Left lung (tissue), 14 donors: ENCODE measurements at places on chromosomes 7 and 10. TPM values are rescaled to one million over a fixed set of nuclear protein-coding genes. Genes with fewer than 3 reads are reported as not detected.

The ARHGAP22 gene
- 2.9 TPM for polyA plus RNA-seq

The ENO4 gene
- polyA plus RNA-seq: 3.7 TPM

The CLDN12 gene
- polyA plus RNA-seq: 44.7 TPM

DNA sequence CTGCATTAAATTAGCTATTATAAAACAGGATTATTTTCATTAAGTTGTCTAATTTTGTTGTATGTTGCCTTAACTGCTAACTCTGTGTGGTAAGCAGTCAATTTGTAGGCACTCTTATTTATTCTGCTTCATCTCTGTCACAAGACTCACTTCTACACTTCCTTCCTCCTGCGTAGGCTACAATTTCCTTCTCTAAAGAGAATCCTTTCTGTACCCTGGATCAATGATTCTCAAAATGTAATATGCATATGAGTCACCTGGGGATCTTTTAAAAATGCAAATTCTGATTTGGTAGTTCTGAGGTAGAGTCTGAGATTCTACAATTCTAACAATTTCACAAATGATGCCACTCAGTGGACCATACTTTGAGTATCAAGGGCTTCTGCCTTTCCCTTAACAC is 4.4 kb upstream of the UBE2D1 start:
- no peak for DNase-seq

The RNF148 gene
- polyA plus RNA-seq: 0.40 TPM

DNA sequence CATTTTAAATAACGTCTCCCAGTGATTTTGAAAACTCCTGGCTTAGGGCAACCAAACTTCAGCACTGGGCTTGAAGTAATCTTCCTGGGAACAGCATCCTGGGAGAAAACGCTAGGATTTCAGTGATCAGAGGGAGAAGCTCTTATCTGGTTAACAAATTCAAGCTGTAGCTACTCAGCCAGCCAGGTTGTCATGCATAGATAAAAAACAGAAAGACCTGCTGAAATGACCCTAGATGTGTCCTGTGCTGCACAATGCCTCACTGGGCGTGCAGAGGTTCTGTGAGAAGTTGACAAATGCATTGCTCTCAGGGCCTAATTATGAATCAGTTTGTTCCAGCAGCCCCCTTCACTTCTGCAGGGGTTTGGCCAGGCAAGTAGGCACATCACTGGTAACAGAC is 68.9 kb upstream of the CHCHD3 start:
- DNase-seq: no peak

- no peak for DNase-seq
Observed at GRCh38 chr7:96026010-96026409, 253.7 kb downstream of the DYNC1I1 start.

DNA sequence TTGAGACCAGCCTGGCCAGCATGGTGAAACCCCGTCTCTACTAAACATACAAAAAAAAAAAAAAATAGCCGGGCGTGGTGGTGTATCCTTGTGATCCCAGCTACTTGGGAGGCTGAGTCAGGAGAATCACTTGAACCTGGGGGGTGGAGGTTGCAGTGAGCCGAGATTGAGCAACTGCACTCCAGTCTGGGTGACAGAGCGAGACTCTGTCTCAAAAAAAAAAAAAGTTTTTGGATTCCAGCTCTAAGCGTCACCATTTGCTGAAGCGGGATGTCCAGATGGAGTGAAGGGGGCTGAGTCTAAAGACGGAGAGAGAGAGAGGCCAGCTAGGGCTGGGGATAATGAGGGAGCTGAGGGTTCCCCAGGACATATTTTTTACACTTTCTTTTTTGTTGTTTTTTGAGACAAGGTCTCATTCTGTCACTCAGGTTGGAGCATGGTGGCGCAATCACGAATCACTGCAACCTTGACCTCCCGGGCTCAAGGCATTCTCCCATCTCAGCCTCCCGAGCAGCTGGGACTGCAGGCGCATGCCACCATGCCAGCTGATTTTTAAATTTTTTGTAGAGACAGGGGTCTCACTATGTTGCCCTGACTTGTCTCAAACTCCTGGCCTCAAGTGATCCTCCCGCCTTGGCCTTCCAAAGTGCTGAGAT is 9.4 kb upstream of the HK1 start:
- no peak for DNase-seq

The SLC13A1 gene
- polyA plus RNA-seq: not detected

DNA sequence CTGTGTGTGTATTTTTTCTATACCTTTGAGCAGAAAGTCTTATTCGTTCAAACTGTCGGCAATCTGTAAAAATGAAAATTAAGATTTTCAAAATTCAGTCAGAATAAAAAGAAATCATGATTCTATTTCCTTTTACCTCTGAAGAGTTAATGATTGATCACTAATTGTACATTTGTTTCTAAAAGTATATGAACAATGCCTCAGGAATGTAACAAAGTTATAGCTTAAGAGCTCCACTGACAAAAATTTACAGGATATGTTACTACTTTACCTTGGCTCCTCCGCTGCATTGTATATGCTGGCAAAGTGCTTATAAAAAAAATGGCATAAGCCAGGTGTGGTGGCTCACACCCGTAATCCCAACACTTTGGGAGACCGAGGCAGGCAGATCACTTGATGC is 225.7 kb downstream of the VTI1A start:
- DNase-seq: no peak

The OIT3 gene
- polyA plus RNA-seq: 1.1 TPM

- DNase-seq: no peak
Observed at GRCh38 chr10:67912331-67912946, 28.0 kb downstream of the SIRT1 start.

DNA sequence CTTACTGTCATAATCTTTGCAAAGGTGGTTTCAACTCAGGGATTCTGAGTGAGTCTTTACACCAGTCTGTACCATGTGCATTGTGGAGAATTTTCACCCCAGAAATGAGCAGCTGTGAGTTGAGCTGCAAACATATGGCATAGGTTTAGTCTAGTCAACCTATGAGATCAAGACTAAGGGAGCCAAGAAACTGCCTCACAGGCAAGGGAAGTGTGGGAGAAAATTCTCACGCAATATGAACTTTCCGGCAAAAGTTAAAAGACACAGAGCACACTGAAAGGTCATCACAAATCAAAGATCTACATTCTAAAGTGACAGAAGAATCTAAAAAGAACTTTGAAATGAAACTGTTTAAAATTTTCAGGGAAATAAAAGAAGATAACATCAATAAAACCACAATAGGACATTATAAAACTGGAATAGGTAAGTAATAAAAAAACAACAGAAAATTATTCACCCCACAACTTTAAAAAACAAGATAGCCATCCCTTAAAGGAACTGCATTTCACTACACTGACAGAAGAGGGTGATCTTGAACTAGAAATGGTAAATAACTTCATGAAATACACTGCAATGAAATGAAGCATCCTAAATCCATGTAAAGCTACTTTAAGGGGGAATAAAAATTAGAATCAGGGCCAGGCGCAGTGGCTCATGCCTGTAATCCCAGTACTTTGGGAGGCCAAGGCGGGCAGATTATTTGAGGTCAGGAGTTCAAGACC is 63.5 kb downstream of the LGI1 start:
- no peak for DNase-seq

GRCh38 chr7:10222976-10223375 is 750.7 kb upstream of the PHF14 start:
- DNase-seq: no peak

GRCh38 chr10:108684431-108684830 is 1238.9 kb downstream of the XPNPEP1 start:
- DNase-seq: no peak

The TFEC gene
- polyA plus RNA-seq: 2.2 TPM

The FAM200A gene
- 15.2 TPM for polyA plus RNA-seq

The ACHE gene
- 1.6 TPM for polyA plus RNA-seq

The CPA2 gene
- 0.46 TPM for polyA plus RNA-seq

- no peak for DNase-seq
Observed at GRCh38 chr10:111410740-111411139, 333.9 kb downstream of the ADRA2A start.

- DNase-seq: no peak
Observed at GRCh38 chr10:7421526-7421925, 10.7 kb upstream of the SFMBT2 start.

GRCh38 chr10:91909117-91909677 is at the start of gene FGFBP3:
TSS of gene FGFBP3 (minus strand) at chr10:91909486. CDS start at chr10:91908969, 517 bp downstream.
- DNase-seq: no peak

GRCh38 chr7:134599371-134599770 is 47.3 kb upstream of the BPGM start:
- no peak for DNase-seq

DNA sequence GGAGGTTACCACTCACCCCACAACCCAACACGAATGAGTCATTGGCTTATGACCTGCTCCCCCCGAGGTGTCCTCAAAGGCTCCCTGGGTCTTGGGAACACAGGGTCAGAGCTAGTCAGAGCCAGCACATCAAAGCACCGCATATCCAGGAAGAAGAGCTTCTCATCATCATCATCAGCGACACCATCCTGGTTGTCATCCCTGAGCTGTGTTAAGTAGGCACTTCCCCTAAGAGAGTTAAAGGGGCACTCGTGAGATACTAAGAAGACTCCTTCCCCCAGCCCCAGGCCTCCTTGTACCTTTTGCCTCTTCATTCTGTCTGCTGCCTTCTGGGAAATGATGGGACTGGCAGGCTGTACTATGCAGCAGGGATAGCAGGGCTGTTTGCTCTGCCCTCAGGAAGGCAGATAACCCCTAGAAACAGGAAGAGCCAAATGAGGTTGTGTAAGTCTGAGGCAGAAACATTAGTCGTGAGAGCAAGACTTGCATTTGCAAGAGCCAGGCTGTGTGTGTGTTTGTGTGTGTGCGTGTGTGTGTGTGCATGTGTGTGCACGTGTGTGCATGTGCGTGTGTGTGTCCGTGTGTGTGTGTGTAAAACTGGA is 11.1 kb upstream of the CPA1 start:
- no peak for DNase-seq

DNA sequence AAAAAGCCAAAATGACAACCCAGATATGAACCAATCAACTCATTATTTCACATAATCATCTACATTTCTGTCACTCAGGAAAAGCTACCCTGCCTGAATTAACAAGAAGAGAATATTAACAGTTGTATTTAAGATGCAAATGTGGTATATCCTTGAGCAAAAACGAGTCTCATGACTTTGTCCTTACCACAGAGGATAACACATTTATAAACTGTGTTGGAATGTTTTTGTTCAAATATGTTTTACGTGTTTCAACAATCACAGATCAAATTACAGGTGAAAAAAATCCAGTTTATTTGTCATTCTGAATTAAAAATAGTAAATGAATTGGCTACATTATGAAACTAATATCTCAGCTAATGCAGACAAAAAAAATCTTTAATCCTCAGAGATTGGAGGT is 34.6 kb downstream of the CHCHD3 start:
- no peak for DNase-seq

The TAS2R41 gene
- not detected for polyA plus RNA-seq

The PLCE1 gene
- 26.7 TPM for polyA plus RNA-seq

DNA sequence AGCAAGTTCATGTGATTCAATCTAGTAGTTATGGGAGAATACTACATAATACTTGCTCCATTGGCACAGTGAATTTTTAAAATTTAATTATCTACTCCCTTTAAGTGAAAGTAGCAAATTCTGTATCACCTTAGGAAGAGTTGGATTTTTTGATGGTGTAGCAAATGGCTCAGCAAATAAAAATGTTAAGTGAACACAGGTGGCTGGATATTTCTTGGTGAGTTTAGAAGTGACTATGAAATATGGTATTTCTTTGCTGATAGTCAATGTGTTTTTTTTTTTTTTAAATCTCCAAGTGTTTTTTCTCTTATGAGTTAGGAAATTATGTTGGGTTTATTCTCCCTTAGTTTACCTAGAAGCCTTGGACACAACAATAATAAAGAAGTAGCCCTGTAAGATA is 67.8 kb downstream of the CREM start:
- DNase-seq: no peak

DNA sequence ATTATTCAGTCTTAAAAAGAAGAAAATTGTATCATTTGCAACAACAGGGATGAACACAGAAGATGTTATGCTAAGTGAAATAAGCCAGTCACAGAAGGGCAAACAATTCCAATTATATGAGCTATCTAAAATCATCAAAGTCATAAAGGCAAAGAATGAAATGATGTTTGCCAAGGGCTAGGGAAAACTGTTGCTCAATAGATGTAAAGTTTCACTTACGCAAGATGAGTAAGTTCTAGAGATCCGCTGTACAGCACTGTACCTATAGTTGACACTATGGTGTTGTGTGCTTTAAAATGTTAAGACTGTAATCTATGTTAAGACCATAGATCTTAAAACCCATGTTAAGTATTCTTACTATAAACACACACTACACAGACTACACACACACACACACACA is 904.6 kb upstream of the LRRN3 start:
- DNase-seq: no peak

DNA sequence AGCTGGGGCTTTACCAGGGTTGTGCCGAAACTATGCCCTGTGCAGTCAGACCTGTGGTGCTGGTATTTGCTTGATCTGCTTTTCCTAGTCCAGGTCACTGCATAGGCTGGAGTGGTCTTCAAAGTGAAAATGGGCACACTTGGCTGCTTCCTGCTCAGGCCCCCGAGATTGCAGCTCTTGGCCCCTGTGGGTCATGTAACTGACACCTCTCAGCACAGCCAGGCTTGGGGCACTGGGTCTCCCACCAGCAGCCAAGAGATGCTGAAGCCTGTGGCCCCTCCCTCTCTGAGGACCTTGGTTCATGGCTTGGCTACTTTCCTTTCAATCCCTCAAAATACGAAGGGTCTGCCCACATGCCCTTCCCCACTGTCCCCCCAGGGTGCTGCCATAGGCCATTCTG is 33.7 kb downstream of the PDIA4 start:
- no peak for DNase-seq

DNA sequence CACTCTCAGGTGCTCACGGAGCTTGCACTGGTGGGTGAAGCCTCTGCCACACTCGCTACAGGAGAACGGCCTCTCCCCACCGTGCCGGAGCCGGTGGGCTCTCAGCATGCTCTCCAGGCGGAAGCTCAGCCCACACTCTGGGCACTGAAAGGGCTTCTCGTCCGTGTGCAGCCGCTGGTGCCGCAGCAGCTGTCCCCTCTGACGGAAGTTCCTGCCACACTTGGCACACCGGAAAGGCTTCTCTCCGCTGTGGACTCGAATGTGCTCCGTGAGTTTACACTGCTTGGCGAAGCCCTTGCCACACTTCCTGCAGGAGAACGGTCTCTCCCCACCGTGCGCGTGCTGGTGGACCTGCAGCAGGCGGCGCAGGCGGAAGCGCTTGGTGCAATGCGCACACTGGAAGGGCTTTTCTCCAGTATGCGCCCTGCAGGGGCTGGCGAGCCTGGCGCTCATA is 19.3 kb downstream of the ZNF786 start:
- no peak for DNase-seq

DNA sequence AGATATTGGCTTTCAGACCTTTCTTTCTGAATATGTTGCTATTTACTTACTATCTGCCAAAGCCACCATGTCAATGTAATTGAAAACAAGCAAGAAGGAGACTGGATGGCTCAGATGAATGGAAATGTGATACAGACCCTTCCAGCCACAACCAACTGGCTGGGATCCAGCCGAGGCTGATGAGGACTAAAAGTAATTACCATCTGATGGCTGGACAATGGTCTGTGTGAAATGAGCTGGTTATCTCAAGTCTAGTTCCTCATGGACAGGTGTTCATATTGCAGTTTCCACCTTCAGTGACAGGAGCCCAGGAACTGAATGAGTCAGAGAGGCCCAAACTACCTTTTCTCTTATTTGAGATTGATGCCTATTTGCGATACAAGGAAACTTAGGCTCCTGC is 267.5 kb downstream of the GATA3 start:
- DNase-seq: no peak

- DNase-seq: no peak
Observed at GRCh38 chr7:30513762-30514161, 9.1 kb upstream of the GGCT start.

- peak; percentile 91 for DNase-seq
Observed at GRCh38 chr7:100894860-100895700, 608 bp downstream of the ACHE start.
